ENCODE measurements at places on chromosomes 12 and 14. TPM values are rescaled to one million over a fixed set of nuclear protein-coding genes. Genes with fewer than 3 reads are reported as not detected.

DNA sequence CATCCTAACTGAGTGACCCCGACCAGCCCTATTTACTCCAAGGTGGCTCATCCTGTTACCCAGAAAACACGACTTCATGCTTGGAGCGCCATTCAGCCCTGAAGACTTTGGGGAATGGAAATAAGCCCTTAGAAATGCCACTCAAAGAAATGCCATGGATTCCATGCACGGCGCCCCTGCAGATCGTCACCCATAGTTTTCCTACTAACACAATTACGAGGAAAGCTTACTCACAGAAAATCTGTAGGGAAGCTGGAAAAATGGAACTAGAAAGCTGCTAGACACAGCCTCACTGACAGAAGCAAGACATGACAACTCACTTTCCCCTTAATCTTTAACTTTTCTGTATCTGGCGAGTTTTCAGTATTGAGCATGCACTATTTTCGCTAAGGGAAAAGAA is 19.5 kb downstream of the NUAK1 start:
- no peak for DNase-seq

GRCh38 chr12:19185262-19185929 is 55.9 kb downstream of the PLEKHA5 start:
- DNase-seq: no peak

DNA sequence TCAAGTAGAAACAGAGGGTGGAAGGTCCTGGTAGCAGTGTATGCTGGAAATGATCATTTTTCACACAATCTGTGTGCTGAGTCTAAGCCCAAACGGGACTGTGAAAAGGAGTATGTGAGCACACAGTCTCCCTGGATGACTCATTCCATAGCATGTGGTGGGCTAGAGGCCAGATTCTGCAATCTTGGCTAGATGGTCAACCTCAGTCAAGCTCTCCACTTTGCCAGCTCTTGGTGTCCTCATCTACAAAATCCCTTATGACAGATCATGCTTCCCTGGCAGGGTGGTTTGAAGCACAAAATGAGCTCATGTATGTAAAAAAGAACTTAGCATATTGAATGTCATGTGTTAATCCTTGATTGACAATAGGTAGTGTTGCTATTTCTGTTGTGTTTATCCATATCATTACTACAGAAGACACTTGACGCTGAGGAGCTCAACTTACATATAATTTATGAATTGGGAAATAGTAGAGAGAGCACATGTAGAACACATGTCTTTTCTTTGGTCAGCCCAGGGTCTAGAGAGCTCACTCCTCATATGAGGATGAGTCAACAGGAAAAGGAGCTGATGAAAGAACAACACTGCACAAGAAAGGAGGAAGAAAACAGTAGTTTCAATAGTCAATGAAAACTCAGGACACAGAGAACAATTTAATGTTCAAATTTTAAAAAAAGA is 517.5 kb downstream of the BCL11B start:
- no peak for DNase-seq

GRCh38 chr12:75974323-75975187 is 57.0 kb downstream of the PHLDA1 start:
- no peak for DNase-seq

CLEC1A gene
- total RNA-seq: 4.4 TPM

- peak; percentile 85 for DNase-seq
Measured at GRCh38 chr14:104979758-104980610, 1.8 kb upstream of the AHNAK2 start.

DNA sequence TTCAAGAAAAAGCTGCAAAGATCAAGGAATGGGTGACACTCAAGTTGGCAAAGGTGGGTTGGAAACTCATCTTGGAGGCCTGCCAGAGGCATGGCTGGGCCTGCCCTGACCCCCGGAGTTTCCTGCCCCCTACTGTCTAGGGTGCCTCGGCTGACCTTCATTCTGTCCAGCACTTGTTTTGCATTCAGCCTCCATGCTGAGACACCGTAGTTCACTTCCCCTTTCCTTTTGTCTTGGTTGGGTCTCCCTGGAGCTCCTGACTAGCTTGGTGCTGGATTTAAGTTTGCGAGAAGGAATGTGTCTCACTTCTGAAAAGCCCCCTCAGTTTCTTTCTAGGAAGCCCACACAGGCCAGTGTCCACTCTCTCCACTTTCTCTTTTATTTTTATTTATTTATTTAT is 26.5 kb downstream of the PLEKHH1 start:
- DNase-seq: no peak

- no peak for DNase-seq
Measured at GRCh38 chr12:3282384-3282670, 205.1 kb downstream of the TSPAN9 start.

DTX3 gene
- total RNA-seq: 21.4 TPM

BCL7A gene
- 17.5 TPM for total RNA-seq

GRCh38 chr12:1716215-1716862 is 25.5 kb downstream of the ADIPOR2 start:
- no peak for DNase-seq

DNA sequence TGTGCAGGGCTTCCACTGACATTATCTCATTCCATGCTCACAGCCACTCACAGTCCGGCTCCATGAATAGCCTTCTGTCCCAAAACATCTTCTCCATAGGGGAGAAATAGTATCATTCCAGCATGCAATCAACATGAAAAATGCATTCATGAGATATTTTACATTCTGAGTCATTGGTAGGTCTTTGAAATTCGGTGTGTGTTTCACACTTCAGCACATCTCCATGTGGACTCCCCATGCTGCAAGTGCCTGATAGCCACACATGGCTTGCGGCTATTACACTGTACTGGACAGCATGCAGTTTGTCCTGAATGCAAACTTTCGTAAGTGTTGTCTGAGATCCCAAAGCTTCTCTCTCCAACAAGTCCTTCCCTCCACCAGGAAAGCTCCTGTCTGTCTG is 449.3 kb downstream of the MED13L start:
- no peak for DNase-seq

RILPL1 gene
- 116 TPM for total RNA-seq

RBP5 gene
- total RNA-seq: 0.89 TPM

- no peak for DNase-seq
Measured at GRCh38 chr12:50572760-50573159, 68.0 kb downstream of the DIP2B start.

DNA sequence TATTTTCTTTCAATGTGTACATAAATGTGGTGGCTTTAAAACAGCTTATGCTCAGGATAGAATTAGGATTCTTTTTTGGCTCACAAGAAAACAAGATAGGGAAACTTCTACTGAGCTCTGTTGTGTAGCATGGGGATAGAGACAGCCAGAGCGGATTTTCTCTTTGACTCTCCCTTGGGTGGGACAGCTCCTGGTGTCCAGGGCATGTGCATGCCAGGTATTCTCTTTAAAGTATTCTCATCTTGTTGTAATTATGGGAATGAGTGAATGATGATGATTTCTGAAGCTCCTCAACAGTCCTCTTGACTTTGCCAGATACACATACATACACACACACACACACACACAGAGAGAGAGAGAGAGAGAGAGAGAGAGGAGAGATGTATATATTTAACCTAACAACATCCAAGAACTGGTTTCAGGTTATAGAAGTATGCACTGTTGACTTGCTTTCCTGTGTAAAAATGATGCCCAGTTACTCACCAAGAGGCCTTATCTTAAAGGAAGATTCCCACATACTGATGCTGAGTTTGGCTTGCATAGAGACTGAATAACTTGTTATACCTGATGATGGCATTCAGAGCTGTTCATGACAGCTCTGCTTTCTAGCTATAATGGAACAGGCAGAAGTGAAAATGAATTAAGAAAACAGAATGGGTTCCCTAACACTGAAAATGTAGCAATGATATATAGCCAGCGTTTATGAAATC is 387.5 kb downstream of the EGLN3 start:
- no peak for DNase-seq

EML5 gene
- 0.25 TPM for total RNA-seq

DNA sequence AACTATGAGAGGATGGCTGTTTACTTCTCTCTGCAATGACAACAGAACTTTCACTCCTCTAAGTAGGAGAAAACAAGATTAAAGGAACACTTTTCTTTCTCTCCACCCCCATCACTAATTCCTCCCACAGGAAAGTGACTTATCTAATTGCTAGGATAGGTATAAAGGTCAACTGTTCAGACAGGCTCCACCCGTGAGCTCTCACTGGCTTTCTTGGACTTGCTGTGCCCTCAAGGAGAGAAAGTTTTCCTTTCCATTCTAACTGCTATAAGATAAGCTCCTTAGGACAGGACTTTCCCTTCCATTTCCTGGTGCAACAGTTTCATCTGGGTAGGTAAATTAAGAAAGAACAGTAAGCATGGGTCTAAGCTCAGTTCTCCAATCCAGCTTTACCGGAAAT is 4.8 kb downstream of the SLC41A2 start:
- DNase-seq: no peak

DNA sequence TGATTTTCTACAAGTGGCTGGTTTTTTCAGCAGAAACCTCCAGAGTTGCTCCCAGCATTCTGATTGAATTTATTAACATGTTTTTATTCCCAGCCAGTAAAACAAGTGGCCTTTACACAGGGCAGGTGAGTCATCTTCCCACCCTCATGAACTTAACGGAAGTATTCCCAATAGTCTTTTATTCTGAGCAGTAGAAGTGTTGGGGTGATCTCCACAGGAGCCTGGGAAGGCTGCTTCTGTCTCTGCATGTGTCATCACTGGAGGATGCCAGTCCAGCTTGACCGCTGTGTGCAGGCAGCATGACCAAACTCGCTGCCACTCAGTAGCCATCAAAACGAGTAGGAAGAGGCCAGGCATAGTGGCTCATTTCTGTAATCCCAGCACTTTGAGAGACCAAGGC is 13.4 kb upstream of the DNAH10 start:
- no peak for DNase-seq

- DNase-seq: no peak
Measured at GRCh38 chr12:29066011-29066588, 83.0 kb upstream of the FAR2 start.

C12orf54 gene
- not detected for total RNA-seq

- DNase-seq: no peak
Measured at GRCh38 chr12:45220363-45220931, 4.6 kb downstream of the ANO6 start.

DNA sequence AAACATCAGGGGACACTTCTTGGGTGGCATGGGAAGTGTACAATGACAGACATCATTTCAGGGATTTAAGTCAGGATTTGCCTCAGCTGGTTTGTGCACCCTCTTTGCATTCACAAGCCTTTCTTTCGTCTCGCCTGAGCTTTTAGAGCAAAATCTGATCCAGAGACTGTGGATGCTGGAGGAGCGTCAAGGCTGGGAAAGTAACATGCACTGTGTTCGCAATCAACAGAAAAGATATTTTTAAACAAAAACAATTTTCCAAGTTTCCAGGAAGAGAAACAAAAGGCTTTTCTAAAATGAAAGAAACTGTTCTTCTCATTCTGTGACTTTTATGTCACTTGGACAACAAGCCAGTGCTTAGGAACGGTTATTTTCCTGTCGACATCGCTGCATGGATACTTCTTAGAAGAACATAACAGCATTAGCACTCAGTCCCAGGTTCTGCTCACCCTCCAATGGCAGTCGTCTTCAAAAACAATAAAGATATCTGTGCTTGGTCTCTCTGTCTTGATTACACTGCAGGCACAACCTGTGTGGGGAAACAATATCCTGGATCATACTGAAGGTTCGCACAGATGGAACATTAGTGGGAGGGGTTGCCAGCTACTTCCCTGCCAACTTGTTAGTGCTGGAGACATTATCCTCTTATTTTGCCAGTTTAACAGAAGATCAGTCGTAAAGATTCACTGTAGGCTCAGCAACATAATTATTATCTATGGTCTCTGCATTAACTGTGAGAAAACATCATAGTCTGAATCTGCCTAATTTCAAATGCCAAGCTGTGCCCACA is 403.3 kb upstream of the ATP2B1 start:
- DNase-seq: no peak

SLC6A15 gene
- 0.32 TPM for total RNA-seq

DNA sequence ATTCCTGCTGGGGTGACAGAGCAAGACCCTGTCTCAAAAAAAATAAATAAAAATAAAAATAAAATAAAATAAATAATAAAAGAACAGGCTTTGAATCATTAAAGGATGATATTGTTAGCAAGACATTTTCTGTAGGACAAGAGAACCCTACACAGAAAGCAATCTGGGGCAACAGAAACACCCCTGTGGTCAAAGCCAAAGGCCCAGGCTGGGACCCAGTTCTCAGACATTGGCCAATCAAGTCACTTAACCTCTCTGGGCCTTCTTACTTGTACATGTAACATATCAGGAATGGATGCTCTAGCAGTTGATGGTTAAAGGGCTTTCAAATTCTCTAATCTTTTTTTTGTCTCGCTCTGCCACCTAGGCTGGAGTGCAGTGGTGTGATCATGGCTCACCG is 35.5 kb upstream of the TESC start:
- no peak for DNase-seq

- no peak for DNase-seq
Measured at GRCh38 chr14:99818503-99819036, 25.4 kb downstream of the EML1 start.

DNA sequence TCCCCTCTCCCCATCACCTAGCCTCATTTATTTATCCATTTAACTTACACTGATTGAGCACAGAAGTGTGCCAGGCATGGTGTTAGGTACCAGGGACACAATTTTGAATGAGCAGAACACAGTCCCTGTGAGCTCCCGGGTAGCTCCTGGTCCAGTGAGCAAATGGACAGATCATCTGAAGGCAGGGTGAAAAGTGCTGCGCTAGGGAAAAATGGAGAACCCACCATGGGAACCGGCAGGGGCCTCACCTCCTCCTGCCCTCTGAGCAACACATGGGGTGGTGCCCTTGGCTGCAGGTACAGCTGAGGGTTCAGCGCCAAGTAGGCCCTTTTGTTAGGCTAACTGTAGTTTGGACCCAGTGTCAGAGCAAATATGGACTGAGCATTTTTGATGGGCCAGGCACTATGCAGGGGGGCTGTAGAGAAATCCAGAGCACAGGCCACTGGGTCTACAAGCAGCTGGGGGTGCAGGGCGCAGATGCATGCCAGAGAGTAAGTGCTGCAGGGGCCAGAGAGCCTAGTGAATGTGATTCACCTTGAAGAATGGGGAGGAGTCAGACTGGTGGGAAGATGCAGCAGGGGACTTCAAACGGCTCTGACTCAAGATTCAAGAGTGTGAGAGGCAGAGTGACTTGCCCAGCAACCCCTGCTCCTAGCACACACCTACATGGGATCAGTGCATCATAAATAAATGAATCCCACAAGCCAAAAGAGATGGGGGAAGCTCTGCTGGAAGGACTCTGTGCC is 28.2 kb downstream of the LTBP2 start:
- no peak for DNase-seq

DNA sequence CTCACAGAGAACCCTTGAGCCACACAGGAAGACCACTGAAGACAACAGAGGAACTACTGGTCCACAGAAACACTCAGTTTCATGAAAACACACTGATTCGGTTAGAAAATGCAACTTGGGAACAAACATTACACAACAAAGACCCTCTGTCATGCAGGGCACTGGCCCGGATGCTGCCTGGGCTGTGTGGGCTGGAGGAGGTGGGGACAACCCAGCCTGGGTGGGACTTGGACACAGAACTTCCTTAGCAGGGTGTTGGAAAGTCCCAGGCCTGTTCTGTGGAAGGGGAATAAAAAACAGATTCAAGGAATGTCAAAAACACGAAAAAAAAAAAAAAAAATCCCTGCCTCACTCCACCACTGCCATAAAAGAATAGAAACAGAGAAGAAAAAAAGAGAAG is 181.0 kb downstream of the MON2 start:
- peak; percentile 73 for DNase-seq

Measured in left ventricle myocardium superior (tissue), 1 donor.